Left lobe of liver (tissue), 2 donors: ENCODE measurements at places on chromosomes 3 and 15.

DNA sequence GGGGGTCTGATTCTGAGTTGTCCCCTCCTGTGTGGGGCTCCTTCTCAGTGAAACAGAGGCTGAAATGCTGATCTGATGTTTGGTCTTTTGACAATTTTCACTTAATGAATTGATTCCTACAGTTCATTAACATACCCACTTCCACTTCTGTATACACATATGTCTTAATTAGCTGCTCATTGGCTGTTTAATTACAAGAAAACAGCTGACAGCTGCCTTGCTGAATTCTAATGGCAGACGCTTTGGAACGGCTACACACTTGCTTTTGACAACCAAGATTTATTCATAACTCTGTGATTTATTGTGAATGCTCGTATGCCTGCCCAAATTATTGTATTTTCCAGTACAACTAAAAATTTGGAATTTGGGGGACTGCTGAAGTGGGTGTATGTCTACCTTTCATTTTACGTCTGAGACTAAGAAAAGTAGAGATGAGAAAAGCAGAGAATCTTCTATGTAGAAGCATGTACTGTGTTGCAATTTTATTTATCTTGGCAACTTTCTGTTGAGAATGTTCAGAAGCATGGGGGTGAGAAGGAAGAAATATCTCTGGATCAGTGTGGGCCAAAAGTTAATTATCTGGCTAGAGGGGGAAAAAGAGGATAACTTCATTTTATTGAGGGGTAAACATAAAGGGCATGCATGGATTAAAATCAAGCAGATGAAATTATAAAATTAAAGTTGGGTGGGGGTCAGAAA lies 46.5 kb upstream of the ICE2 start:
- no peak for DNase-seq

DNA sequence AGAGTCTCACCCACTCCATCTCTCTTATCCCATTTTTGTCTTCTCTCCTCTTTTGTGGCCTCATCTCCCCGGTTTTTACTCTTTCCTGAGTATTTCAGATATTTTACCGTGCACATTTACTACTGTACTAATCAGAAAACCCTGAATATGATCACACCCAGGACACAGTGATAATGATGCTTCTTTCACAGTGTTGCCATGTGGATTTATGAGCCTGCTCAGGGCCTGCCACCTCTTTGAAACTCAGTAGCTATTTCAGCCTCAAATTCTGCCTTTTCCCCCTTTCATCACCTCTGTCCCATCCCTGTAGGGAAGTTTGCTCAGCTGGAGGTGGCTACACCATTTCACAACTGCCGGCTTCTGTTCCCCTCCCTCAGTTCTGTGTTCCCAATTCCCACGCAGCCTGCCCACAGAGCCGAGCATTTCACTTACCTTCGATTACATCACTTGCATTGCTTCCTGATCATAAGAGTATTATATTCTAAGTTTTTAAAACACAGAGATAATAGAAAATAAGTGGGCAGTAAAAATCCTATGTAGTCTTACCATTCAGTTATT lies 33.2 kb downstream of the ARNT2 start:
- no peak for DNase-seq

DNA sequence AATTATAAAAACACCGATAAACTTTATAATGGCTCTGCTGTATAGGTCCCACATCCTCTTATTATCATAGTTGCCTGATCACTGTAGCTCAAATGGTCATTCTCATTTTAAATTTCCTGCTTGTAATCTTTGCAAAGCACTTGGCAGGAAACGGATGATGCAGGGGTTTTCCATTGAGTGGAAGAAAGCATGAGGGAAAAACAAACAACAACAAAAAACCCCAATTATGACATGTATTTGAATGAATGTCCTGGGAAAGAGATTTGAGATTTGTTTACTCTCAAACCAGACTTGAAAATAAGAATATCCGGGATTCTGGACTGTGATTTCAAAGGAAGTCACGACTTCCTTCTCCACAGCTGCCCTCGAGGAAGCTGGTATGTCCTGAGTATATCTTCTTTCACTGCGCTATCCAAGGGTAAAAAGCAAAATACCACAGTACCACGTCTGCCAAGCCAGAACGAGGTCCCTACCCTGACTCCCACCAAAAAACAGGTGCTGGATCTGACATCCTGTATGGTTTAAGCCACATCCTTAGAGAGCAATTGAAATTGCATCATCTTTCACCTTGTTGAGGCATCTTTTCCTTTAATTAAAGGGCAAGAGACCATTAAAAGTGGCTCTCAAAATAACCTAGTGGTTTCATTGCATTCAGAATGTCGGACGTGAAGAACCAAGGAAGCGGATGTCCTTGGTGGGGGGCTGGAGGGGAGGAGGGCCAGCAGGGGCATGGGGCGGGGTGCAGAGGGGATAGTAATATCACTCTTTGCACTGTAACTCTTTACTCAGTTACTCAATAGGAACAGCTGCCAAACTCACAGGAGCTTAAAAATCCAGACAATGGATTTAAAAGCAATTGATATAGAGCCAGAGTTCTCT lies 13.5 kb upstream of the TIPIN start:
- no peak for DNase-seq

DNA sequence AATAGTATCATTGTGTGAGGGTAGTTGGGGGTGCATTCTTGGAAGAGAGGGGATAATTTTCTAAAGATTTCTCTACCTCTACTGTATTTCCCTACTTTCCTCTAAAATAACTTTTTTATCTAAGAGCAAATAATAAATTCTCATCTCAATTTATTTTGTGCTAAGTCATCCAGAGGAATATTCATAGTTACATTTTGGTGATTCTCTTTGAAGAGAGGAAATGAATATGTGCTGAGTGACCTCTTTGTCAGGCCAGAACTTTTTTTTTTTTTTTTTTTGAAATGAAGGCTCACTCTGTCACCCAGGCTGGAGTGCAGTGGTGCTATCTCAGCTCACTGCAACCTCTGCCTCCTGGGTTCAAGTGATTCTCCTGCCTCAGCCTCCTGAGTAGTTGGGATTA lies 15.1 kb upstream of the CCDC80 start:
- no peak for DNase-seq

DNA sequence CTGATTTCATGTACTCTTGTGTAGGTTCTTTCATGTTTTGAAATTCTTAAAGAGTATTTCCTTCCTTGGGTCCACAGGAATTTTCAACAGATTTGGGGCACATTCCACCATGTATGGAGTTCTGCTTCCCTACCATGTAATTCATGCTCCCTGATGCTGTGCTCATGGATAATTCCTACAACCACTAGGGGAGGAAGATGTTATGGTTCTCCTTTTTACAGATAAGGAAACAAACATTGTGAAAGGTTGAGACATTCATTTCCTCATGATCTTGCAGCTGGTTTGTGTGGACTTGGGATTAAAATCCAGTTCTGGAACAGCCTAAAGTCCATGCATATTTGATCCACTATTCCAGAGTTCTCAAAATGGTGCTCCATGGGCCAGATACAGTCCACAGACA lies 174.9 kb upstream of the FRMD4B start:
- no peak for DNase-seq

GRCh38 chr3:107235928-107236315 lies 141.3 kb upstream of the CCDC54 start:
- no peak for DNase-seq

DNA sequence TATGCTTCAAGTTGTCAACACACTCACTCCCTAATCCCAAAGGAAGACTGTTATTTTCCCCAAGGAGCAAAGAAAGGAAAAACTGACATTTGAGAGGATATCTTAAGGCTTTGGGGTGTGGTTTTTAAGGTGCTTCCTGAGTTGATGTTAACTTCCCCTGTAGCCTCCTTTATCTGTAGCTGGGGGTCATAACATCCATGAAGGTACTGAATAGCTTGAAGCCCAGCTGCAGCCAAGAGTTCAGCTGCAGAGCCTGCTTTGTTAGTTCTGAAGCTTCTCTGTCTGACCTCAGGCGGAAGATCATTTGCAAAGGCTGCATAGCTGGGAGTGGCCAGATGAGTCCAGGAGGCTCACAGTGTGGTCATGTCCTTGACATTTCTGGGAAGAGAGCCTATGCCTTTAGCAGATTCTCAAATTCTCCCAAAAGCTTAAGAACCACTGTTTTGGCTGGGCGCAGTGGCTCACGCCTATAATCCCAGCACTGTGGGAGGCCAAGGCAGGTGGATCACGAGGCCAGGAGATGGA lies 165.4 kb downstream of the SV2B start:
- no peak for DNase-seq

GRCh38 chr15:49686599-49686998 lies 65.8 kb downstream of the DTWD1 start:
- no peak for DNase-seq

GRCh38 chr15:71506946-71507345 lies 303.4 kb upstream of the NR2E3 start:
- DNase-seq, result no peak

- DNase-seq, result no peak
Observed at GRCh38 chr3:149967086-149967685, 3.5 kb downstream of the PFN2 start.

GRCh38 chr3:178097576-178097975 lies 438.7 kb upstream of the KCNMB2 start:
- DNase-seq, result no peak

- DNase-seq, result no peak
Observed at GRCh38 chr15:95162967-95163531, 931.7 kb downstream of the MCTP2 start.

GRCh38 chr15:71349736-71350526 lies 234.7 kb downstream of the THSD4 start:
- no peak for DNase-seq

DNA sequence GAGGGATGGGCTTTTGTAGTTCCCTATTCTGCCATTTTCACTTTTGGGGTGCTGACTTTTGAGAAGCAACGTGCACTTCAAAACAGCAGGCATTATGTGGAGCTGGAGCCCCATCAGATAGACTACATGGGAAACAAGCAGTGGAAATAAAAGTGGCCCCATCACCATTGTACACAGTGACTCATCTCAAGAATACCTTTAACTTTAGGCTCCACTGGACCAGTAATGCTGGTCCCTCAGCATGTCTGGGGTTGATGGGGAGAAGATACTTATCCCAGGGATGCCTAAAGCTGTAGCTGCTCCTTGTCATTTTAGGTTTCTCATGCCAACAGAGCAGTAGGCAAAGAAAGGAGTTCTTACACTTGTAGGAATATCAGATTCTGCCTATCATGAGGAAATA lies 45.0 kb downstream of the LSM3 start:
- DNase-seq, result no peak

DNA sequence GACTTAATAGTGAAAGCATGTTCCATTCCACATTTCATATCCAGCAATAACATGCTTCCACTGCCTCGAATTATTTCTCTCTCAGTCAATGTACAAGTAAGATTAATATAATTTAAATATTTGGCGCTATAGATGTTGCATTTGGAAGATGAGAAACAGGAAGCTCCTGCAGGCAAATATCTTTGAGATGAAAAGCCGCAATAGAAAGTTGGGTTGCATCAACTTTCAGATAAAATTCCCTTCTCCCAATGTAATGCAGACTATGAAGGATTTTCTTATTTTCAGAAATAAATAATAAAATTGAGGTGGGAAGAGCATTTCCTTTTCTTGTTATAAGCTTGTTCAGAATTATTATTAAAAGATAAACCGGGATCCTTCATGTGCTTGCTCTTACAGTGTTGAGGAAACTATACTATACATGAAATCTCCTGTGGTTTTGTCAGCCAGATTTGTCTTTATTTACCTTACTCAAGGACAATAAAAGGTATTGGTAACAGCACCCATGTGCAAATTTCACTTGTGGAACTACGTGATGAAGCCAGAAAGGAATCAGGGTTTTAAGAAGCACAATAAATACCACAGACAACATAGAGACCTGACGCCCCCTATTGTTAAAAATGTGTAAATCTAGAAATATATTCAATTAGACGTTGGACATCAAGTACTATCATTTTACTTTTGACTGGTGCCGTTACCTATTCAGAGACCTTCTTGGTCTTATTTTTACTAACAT lies 307.0 kb downstream of the ARPP21 start:
- no peak for DNase-seq
